ENCODE measurements at places on chromosomes 4 and X. TPM values are rescaled to one million over a fixed set of nuclear protein-coding genes. Genes with fewer than 3 reads are reported as not detected.

- DNase-seq = no peak
These were observed 136.5 kb downstream of the RNF150 start for GRCh38 chr4:140996766-140997165.

- no peak for DNase-seq
These were observed 206.8 kb downstream of the SMARCA1 start for GRCh38 chrX:129316461-129316860.

- no peak for DNase-seq
These were observed 40.2 kb downstream of the HMX1 start for GRCh38 chr4:8831221-8832112.

EFHC2 gene
- total RNA-seq = 1.8 TPM

BLOC1S4 gene
- total RNA-seq = 30.7 TPM

DNA sequence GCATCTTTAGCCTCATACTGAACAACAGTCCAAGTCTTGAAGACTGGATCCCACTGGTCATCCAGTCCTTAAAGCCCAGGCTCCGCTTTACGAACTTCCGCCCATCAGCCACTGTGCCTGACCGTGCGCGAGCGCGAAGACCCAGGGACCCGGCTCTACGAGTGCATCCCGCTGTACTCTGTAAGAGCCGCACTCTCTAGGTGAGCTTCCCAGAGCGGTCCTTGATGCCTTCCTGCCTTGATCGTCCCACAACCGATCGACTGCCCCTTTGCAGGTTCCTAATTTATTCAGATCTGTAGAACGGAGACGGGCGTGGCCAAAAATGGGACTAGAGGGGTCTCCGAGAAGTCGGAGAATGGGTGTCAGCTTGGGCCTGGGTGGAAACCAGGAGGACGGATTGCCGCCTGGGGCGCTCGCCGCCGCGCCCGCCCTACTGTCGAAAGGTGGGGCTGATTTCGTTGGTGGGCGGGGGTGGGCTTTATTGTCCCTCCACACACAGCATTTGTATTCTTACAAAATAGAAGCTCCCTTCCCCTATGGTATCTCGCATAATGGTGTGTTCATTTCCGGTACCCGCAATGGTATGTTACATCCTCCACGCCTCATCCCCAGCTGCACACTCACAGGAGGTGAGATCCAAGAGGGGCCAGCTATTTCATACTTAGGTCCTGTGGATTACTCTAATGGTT lies 42.3 kb upstream of the FAM156A start:
- peak; percentile 11 for DNase-seq

- DNase-seq = no peak
These were observed 217.5 kb downstream of the VEGFC start for GRCh38 chr4:176575141-176575730.

- no peak for DNase-seq
These were observed 18.1 kb downstream of the TDO2 start for GRCh38 chr4:155921597-155921996.

DNA sequence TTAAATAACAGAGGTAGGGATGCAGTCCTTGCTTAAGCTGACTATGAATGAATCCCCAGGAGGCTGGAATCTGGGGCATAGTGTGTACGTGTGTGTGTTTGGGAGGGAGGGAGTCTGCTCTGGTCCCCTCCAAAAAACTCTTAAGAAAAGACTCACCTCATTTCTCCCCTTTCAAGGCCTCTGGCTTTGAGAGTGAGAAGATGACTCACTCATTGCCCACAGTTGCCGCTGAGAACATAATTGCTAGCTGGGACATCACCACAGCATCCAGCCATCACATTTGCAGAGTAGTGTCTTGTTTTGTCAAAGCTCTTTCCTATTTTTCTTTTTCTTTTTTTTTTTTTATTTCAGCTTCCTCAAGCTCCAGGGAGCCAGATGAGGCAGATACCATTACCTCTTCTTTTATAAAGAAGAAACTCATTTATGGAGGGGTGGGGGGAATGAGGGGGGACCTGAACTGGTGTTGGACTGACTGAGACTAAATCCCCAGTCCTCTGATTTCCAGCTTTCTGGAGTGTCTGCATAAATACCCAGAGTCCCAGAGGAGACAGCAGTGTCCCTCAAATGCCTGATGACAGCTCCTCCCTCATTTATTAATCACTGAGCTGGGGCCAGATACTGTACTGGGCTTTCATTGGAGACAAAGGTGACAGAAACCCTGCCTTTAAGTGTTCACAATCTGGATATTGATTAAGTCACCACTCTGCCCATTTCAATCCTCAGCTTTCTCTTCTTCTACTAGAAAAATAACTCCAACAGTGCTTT lies 61.9 kb upstream of the LAS1L start:
- DNase-seq = peak; percentile 24

DNA sequence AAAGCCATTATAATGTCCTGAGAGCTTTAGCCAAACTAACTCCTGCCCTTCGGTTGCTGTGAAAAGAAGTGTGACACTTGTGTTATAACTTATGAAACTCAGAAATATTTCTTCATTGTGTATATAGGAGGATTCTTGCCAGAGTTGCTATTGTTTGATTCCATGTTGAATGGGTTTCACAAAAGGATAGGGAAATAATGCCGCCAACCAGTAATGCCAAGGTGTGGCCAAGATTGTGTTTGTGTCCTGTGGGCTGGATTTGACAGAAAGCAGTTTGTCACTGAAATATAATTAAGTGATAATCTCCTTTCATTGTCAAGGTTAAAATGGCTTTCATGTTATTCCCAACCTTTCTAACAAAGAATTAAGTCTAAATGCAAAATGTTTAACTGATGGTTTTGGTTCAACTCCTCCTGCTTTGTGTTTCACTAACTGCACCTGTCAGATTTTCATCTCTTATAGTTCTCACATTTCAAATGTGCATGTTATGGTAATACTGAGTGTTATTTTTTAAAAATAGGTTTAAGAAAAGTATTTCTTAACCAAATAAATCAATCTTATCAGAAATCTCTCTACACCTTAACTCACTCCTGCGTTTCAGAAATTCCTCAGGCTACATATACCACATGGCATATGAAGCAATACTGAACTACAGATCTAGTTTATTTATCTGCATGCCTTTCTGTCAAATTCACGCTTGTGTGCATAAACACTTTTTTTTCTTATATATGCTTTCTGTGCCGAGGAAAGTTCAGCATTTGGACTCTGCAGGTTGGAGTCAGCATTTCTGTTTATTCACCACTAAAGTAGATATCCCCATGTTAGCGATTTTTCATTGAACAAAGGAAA lies at the start of gene CLDN22:
TSS of gene CLDN22 (minus strand) at position 66 of the 849 bp plus-strand sequence. CDS start at position 8, 58 bp downstream.
- DNase-seq = no peak

P2RY10 gene
- 76.1 TPM for total RNA-seq

Measured in CD8-positive, alpha-beta T cell (primary cell).